ENCODE measurements at places on chromosomes 4 and X.

GRCh38 chrX:114962209-114962608 is 55.2 kb downstream of the IL13RA2 start:
- DNase-seq: no peak

DNA sequence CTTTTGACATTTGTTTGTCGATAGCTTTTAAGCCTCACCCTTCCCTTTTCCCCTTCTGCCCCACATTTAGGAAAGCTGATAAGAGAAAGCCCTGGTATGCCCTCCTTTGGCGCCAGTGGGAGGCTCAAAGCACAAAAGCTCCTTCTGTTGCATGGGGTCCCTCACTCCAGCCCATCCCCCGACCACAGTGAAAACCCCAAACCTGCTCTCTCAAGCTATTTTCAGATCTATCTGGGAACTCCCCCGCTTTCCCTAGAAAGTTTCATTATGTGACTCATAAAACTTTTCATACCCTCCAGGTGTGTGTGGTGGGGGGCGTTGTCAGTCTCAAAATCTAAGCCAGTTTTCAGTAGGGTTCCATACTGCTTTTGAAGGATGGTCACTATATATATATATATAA is 259.0 kb upstream of the PCDH7 start:
- no peak for DNase-seq

- DNase-seq: no peak
Measured at GRCh38 chr4:144374065-144374464, 233.5 kb upstream of the GYPA start.

DNA sequence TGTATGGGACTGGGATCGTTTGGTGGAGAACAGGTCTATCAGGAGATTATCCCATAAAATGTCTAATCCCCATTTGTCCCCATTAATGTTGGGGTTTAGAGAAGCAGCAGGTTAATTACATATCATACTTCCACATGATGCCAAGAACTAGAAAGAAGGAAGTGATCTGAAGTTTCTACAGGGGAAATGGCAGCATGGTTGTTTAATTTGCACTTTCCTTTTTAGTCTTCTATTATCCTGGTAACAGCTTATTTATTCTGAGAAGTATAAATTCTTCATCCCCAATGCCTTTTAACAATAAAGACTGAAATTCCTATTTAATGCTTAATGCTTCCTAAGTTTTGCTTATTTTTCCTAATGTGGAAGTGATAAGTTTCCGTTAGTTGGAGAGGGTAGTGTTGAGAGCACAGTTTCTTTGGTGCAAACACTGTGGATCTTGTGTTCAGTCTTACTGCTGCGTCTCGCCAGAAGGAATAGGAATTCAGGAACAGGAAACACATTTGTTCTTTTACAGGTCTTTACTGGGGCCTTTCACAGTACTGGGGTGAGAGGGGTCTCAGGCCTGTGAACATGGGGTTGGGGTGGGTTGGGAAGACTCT is 59.5 kb upstream of the TADA2B start:
- no peak for DNase-seq

GRCh38 chr4:183755596-183755995 is 96.5 kb downstream of the TRAPPC11 start:
- no peak for DNase-seq

- no peak for DNase-seq
Measured at GRCh38 chr4:3630598-3631543, 98.6 kb upstream of the LRPAP1 start.

DNA sequence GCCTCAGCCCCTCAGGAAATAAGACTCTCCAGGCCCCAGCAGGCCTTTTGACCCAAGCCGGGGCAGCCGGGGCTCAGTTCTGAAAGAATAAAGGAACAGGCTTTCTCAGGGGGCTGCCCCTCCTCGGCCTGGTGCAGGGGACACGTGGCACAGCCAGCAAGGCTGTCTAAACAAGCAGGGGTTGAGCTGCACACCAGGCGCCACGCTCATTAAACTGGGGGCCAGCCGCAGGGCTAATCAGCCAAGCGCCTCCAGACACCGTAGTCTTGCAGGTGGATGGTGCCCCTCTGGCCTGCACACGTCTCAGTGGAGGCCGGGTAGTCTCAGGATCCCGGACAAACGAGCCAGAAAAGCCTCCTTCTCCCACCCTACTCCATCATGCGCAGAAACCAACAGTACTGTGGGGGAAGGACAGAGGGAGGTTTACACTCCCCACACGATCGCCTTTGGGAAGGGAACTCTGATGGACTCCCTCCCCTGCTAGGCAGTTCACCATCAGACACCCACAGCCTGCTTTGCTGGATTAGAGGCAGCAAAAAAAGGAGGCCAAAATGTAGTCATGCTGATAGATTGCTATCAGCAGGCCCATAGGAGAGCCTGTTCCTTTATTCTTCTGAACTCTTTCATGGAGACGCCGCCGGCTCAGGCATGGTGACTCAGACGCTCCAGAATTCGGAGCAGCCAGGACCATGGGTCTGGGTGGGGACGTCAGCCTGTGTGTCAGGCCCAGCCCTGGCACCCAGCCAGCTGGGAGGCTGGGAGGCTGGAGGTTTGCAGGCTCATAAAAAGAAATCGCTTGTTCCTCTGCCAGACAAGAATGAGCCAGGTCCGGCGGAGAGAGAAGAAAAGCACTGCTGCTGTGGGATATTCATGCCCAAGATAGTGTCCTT is 342.4 kb downstream of the BCOR start:
- no peak for DNase-seq

DNA sequence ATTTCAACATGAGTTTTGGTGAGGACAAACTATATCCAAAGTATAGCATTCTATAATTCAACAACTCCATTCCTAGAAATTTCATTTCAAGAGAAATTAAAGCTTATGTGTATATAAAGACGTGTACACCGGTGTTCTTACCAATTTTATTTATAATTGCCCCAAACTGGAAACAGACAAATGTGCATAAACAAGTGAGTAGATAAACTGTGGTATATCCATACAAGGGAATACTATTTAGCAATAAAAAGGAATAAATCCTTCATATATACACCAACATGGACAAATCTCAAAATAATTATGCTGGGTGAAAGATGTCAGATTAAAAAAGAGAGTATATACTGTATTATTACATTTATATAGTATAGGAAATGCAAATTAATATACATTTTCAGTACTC is 19.9 kb downstream of the HNRNPH2 start:
- DNase-seq: no peak

GRCh38 chr4:105189855-105190650 is 43.4 kb downstream of the TET2 start:
- DNase-seq: no peak

- DNase-seq: no peak
Measured at GRCh38 chr4:136750897-136751296, 781.4 kb downstream of the PCDH18 start.

GRCh38 chrX:125673758-125674157 is 354.1 kb downstream of the TEX13C start:
- DNase-seq: no peak

DNA sequence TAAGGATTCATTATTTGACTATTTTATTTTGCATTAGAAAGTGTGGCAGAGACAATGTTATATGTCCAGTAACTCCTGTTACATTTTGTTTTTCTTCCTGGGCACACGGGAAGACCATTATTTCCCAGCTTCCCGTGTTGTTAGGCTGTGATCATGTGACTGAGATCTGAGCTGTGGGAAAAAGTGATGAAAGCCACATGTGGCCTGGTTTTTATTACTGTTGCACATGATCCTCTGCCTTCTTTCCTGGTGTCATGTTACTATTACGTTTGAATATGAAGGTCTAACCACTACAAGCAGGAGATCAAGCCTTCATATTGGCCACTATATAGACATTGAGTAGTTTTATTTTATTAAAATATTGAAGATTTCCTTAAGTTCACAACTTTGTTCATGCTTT is 28.2 kb upstream of the MID1 start:
- no peak for DNase-seq

- no peak for DNase-seq
Measured at GRCh38 chr4:37224854-37225253, 19.7 kb upstream of the NWD2 start.

GRCh38 chr4:145887241-145887991 is 51.2 kb downstream of the ZNF827 start:
- no peak for DNase-seq

GRCh38 chr4:2290488-2290887 is 28.6 kb upstream of the MXD4 start:
- DNase-seq: no peak

- no peak for DNase-seq
Measured at GRCh38 chrX:874061-874460, 243.5 kb downstream of the SHOX start.

DNA sequence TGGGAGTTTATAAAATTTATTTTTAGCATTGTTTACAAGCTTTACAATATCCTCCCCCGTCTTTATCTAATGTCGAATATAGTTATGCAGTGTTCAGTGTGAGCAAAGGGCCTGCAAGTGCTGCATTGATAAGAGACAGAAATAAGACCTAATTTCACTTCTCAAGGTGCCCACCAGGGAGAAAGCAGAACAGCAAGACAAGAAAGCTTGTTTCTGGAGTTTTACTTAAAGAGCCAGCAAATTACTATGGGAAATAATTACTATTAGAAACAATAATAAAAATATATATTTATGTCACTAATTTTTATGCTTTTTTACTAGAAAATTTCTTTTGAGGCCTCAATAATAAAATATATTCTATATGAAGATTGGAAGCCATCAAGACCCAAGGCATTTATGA is 2677.7 kb downstream of the ARAP2 start:
- DNase-seq: no peak

DNA sequence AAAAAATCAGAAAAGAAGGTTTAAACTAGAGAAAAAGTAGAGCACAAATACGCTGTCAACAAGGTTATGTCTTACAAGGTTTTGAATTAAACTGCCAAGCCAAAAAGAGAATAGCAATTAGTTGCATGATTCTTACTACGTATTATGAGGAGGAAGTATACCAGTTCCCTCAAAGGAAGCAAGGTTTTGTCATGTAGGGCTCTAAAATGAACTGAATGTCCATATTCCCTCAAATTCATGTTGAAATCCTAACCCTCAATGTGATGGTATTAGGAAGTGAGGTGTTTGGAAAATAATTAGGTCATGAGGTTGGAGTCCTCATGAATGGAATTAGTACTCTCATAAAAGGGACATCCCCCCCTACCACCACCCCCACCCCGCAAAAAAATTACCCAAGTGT is 201.0 kb downstream of the FBXW7 start:
- DNase-seq: no peak

- DNase-seq: no peak
Measured at GRCh38 chrX:30881390-30881789, 7.7 kb downstream of the TAB3 start.

- no peak for DNase-seq
Measured at GRCh38 chr4:184550476-184550875, 76.1 kb upstream of the IRF2 start.

- DNase-seq: no peak
Measured at GRCh38 chr4:6907658-6908191, 1.9 kb upstream of the TBC1D14 start.

- no peak for DNase-seq
Measured at GRCh38 chr4:134544303-134544770, 342.7 kb upstream of the PABPC4L start.

DNA sequence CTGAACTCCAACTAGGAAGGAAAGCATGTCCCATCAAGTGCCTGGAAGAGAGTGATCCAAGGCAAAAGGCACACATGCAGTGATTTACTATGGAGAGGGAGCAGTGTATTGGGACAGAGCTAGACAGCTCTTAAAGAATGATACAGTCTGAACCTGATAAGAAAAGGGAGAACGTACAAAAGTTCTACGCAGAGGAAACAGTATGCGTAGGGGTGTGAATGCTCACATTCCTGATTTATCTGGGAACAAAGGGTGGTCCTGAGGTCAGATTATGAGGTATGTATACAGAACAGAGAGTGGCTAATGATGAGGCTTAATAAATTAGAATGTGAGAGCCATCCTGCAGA is 12.0 kb downstream of the HS3ST1 start:
- no peak for DNase-seq

GRCh38 chrX:140065961-140066662 is 100.8 kb upstream of the CXorf66 start:
- DNase-seq: no peak

GRCh38 chrX:102832661-102833060 is 104.4 kb upstream of the RAB40AL start:
- DNase-seq: no peak

- DNase-seq: no peak
Measured at GRCh38 chr4:138112389-138112788, 129.8 kb downstream of the SLC7A11 start.

GRCh38 chrX:123909523-123909922 is 49.7 kb downstream of the XIAP start:
- no peak for DNase-seq

DNA sequence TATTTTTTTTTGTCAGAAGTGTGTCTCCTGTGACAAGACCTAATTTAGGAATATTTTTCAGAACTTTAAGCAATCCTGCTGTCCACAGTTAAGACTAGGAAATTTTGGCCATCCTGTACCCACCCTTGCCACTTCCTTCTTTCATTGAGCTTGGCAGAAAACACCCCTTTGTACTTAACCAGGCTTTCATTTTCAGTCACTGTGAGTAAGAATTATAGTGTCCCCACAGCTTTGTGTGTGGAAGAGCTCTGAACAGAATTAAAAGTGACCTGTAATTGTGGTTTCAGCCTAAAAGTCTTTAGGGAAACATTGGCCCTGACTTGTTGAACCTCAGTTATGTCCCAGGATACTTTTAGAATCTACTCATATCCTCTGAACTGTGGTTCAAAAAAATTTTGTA is 153.7 kb upstream of the BMP3 start:
- no peak for DNase-seq

- DNase-seq: no peak
Measured at GRCh38 chr4:3827616-3828492, 61.7 kb downstream of the ADRA2C start.

DNA sequence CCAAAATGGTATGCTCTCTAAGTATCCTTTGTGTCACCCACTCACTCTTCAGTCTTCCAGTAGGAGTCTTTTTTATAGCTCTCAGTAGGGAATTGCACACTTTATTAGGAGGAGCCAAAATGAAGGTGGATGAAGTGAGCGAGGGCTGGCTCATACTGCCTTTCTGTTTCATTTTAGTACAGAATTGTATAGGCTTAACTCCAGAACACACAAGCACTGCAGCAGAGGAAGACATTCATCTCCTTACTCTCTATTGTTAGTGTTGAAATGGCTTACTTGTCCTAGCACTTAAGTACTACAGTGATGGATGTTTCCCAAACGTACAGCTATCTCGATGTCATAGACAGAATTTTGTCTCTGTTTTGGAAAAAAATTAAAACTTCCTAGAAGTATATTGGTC is 327.3 kb upstream of the ATOH1 start:
- no peak for DNase-seq

All from cerebellar nuclear complex (tissue), 1 donor.